ENCODE measurements at places on chromosomes 3 and 15.

DNA sequence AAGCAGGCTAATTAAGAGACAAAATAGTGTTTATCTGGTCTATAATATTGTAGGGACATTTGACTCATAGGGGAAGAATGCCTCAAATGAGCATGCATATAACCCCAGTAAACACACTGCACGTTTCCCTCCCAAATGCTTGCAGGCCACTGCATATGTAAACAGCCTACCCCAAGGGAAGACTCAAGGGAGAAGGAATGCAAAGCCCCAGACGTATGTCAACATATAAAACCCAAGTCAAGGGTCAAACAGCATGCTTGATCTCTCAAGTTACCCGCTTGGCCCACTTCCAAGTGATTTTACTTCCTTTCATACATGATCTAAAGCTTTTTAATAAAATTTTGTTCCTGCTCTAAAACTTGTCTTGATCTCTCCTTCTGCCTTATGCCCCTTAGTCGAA lies 1090.0 kb downstream of the OTOL1 start:
- DNase-seq: no peak

DNA sequence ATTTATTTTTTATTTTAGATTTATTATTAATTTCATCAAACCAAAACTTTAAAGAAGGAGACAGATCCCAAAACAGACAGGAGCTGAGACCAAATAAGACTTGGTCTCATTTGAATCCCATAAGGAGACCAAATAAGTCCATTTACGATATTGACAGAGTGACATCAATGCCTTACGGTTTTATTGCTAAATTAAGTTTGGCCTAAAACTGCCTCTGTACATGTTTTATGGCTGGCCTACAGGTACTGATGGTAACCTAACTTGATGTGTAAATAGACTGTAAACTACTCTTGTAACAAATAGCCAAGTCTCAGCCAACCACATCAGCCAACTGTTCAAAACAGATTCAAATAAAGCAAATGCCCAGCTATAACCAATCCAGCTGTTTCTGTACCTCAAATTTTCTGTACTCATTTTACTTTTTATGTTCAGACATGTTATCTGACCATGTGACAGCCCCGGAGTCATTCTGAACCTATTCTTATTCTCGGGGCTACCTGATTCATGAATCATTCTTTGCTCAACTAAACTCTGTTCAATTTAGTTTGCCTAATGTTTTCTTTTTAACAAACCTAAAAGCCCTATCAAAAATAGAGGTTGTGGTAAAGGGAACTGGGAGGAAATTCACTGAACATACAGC lies 89.4 kb upstream of the CDAN1 start:
- no peak for DNase-seq

DNA sequence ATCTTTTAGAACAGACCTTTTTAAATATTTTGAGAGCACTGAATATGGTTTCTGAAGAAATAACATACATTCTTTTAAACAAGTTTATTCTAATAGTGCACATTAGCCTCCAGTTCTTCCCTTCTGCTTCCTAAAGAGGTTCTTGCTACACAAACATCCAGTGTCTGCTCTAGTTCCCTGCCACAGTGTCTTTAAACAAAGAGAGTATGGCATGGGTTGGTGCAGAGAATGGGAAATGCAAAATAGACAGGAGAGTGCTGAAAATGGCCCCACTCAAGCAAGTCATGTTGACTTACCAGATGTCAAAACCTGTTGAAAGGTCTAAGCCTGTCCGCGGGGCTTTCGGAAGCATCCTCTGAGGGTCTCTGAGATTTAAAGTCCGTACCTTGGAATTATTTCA lies 72.1 kb upstream of the RPL35A start:
- DNase-seq: no peak

GRCh38 chr15:78208887-78209645 lies 25.3 kb downstream of the ACSBG1 start:
- DNase-seq: no peak

- DNase-seq: no peak
Measured at GRCh38 chr3:97960551-97960950, 11.7 kb downstream of the RIOX2 start.

- DNase-seq: no peak
Measured at GRCh38 chr3:126432361-126433104, 37.8 kb downstream of the CFAP100 start.

All from uterus (tissue), 4 donors.